Stimulated activated CD4-positive, alpha-beta T cell treated with anti-CD3 and anti-CD28 coated beads, Interleukin-4, amount 100 ng/mL, for 24 hours (primary cell): ENCODE measurements at places on chromosomes 7 and 10.

GRCh38 chr10:100983868-100984671, 3.2 kb downstream of the MRPL43 start:
- no peak for DNase-seq

GRCh38 chr10:47021850-47022249, 110.6 kb downstream of the PTPN20 start:
- no peak for DNase-seq

DNA sequence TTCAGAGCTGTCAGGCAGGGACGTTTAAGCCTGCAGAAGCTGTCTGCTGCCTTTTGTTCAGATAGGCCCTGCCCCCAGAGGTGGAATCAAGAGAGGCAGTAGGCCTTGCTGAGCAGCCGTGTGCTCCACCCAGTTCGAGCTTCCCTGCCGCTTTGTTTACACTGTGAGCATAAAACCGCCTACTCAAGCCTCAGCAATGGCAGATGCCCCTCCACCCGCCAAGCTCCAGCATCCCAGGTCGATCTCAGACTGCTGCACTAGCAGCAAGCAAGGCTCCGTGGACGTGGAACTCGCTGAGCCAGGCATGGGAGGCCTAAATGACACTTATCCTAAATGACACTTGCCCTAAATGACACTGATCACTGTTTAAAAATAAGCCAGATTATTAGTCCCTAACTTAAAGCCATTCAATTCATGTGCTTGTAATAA, 6.8 kb upstream of the ASB15 start:
- no peak for DNase-seq

DNA sequence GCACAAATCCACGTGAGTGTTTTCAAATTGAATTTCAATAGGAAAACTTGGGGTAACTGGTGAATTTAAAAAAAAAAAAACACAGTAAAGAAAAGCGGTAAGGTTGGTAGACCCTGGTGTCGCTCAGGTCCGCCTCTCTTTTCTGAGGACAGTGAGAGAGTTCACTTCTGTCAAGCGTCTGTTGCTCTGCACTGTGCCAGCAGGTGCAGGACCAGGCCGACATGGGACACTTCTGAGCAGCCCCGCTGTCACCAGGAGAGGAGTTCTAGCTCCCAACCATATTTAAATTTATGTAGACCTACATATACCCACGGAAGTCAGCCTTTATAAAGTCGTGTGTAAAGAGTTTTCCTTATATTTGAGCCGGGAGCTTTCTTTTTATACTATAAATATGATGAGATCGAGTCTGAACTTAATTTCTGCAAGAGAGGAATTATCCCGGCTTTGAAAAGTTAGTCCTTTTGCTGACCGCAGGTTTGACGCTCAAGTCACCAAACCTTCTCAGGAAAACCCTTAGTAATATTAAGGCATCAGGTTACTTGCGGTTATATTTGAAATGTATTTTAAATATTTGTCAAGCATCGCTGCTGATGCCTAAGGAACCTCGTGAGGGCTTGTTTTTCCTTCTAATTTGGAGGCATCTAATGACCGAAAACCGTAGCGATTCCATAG, 531 bp downstream of the IKZF1 start:
- DNase-seq = peak; percentile 69

DNA sequence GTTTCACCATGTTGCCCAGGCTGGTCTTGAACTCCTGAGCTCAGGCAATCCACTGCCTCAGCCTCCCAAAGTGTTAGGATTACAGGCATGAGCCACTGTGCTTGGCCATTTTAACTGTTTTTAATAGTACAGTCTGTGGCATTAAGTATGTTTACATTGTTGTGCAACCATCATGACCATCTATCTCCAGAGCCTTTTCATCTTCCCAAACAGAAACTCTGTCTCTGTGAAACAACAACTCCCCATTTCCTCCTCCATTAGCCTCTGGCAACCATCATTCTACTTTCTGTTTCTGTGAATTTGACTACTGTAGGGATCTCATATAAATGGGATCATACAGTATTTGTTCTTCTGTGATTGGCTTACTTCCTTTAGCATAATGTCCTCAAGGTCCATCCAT, 48.3 kb upstream of the SEPHS1 start:
- no peak for DNase-seq

GRCh38 chr7:102721-103120, 89.7 kb upstream of the FAM20C start:
- DNase-seq = no peak

GRCh38 chr7:88789480-88790064, 6.0 kb downstream of the TEX47 start:
- no peak for DNase-seq

- DNase-seq = peak; percentile 85
These were observed 178.6 kb upstream of the INHBA start for GRCh38 chr7:41881331-41882130.

DNA sequence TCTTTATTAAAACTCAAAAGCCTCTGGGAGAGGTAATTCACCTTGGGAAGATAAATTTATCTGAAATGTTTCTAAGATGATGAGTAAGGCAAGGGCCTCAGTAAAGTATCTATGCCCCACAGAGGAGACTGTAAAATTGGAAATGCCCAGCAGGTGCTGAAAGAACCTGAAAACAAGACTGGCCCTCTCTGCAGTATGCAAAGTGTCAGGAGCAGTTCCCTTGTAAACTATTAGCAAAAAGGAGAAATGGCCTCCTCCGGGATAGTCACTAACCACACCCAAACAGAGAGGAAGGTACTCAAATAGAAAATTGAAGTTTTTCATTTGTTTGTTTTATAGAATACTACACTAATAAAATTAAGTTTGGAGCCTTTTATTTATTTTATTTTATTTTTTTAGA, 81.2 kb downstream of the FZD1 start:
- DNase-seq = no peak

- DNase-seq = no peak
These were observed 4.6 kb downstream of the GIGYF1 start for GRCh38 chr7:100689230-100690135.

GRCh38 chr7:149753375-149754233, 19.8 kb downstream of the ZNF467 start:
- no peak for DNase-seq

DNA sequence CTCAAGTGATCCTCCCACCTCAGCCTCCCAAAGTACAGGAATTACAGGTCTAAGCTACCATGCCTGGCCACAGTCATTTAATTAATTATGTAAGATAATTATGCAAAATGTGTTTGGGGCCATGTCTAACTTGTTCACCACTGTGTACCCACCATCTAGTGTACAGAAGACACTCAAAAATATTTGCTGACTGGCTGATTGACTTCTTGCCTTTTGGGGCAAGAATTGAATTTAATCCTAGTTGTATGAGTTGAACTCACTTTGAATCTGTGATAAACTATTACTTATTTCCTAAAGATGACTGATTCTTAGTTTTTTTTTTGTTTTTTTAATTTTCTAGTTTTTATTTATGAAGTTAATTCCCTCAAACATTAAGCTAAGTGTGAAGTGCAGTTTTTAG, 15.8 kb upstream of the ZC3HAV1L start:
- DNase-seq = no peak

DNA sequence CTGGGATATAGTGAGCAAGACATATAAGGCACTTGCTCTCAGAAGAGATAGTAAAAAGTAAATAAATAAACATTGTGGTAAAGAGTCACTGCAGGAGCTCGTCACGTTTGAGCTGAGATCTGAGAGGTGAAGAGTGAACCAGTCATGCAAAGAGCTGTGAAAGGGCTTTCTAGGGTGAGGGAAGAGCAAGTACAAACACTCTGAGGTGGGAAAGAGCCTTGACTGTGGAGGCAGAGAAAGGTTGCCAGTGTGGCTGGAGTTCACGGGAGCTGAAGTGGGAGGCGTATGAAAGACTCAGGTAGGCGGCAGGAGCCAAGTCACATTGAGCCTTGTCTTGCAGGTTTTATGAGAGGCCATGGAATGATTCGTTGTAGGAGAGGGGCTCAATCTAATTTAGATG, 141.0 kb downstream of the C1GALT1 start:
- DNase-seq = no peak

DNA sequence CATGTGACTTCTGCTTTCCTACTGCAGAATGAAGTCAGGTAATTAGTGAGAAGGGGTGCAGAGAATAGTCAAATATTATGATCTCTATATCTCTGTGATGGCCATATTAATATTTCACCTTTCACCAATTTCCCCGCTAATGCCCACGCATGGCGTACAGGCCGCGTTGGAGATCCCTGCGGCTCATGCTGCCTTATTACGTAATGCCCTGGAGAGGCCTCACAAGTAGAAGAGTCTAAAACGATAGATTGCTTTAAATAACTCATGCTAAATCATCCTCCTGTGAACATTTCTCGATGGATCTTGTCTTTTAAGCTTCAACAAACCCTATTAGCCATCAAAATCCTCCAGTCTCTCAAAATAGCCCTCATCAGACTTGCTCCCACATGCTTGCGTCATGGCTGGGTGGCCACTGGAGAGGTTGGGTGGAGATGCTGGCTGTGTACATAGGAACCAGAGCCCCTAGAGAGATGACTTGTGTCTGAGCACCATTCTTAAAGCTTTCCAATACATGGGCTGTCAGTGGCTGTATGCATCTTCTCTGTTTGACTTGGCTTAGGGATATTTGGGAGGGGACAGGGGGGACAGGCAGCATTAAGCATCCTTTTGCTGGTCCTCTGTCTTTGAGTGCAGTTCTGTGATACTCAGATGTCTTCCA, 79.5 kb upstream of the INSYN2A start:
- DNase-seq = no peak

DNA sequence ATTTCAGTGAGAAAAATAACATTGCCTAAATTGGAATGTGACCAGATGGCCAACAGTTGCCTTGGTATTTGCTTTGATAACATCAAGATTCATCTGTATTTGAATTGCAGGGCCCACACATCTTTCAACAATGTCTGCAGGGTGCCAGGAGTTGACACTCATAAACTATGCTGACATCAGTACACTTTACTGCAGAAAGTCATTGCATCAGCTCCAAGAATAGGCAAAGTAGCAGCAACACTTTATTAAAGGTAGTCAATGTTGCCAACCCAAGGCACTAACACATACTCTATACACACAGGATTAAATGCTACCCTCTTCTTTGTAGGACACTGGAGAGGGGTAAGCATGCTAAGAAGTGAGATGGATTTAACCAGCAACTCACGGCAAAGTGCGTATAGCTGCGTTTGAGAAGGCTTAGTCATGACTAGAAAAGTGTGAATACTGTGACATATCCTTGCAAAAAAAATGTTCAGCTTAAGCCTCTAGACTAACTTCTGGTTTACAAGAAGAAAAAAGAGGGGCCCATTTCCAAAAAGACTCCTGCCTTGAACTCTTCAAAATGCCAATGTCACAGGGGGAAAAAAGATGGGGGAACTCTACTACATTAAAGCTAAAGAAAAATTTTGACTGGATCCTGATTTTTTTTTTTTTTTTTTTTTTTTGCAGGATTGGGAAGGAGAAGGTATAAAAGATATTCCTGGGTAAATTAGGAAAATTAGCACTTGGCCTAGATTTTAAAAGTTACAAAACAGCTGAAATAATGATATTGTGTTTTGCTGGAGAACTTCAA, 2.2 kb downstream of the BBIP1 start:
- DNase-seq = no peak

GRCh38 chr10:48466611-48467240, 138.1 kb downstream of the ARHGAP22 start:
- DNase-seq = no peak

- no peak for DNase-seq
These were observed 110.7 kb downstream of the RALA start for GRCh38 chr7:39733881-39734632.

DNA sequence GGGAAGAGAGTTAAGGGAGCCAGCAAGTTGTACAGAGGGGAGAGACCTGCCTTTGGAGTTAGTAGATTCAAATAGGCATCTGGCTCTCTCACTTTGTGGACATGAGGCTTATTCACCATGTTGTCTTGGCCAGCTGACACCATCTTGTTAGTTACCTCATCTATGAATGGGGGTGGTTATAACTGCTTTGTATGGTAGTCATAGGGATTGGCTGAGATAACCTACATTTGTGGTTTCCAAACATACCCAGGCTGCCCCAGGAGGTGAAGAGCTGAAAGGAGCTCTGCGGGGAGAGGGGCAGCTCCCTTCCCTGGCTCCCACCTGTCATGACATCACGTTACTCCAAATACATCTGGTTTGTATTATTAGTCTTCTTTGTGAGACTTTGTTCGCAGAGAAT, 393.3 kb upstream of the AUTS2 start:
- no peak for DNase-seq

GRCh38 chr10:69382382-69383117, 34.2 kb downstream of the TACR2 start:
- DNase-seq = no peak

- DNase-seq = peak; percentile 32
These were observed at the start of gene ADARB2 for GRCh38 chr10:1737222-1738061. ADARB2 (minus strand) TSS chr10:1737525.

GRCh38 chr7:67301667-67302066, 305.0 kb downstream of the TYW1 start:
- no peak for DNase-seq

DNA sequence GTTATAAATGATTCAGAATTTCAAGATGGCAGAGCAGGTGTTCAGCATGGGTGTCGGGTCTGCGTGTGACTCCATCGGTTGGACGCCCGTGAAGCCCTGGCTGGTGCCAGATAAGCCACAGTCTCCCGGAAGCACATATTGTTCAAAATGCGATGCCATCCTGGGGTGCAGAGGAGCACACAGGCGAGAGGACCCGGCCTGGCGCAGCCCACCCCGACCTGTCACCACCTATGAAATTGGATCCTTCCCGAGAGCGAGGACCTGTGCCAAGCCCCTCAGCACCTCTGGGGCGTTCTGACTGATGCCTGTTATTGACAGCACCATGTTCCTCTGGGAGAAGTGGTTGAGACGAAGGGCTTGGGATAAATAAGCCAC, 110.1 kb downstream of the ACTR3B start:
- DNase-seq = no peak

DNA sequence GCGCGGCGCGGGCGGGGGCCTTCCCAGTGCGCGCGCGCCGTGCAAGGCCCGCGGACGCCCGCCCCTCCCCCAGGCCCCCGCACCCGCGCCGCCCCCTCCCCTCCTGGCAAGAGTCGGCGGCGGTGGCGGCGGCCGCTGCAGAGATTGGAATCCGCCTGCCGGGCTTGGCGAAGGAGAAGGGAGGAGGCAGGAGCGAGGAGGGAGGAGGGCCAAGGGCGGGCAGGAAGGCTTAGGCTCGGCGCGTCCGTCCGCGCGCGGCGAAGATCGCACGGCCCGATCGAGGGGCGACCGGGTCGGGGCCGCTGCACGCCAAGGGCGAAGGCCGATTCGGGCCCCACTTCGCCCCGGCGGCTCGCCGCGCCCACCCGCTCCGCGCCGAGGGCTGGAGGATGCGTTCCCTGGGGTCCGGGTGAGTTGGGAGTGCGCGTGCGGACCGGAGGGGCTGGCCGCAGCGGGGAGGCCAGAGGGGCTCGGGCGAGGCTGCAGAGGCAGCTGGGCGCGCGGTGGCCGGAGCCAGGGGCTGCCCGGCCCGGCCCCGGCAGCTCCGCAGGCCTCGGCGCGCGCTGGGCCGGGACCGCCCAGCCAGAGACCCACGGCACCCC, at the start of gene BMPR1A:
Gene BMPR1A (plus strand): TSS at position 109 of the 602 bp plus-strand sequence. CDS start 119,400 bp downstream, outside the sequence.
- DNase-seq = no peak

GRCh38 chr7:128027485-128027980, 3.7 kb downstream of the LRRC4 start:
- no peak for DNase-seq

GRCh38 chr7:123437447-123437995, 96.9 kb downstream of the IQUB start:
- DNase-seq = no peak
